Colonic mucosa (tissue), 4 donors: ENCODE measurements at places on chromosomes 5 and 9.

DNA sequence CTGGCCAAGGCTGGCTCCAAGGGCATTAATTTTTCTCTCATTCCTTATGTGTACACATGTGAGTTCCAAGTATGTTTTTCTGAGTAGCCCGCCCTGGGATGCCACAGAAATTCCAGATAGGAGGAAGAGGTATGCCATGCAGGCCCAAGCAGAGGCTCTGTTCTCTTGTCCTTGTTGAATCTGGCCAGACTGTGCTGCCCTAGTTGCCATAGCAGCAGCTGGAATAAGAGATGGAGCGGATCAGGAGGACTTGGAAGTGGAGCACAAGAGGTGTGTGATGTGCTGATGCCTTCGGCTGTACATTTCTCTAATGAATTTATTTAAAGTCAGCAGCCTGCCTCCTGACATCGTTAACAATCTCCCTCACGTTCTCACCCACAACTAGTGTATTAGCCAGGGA is 235.6 kb upstream of the RPS23 start:
- DNase-seq = no peak

DNA sequence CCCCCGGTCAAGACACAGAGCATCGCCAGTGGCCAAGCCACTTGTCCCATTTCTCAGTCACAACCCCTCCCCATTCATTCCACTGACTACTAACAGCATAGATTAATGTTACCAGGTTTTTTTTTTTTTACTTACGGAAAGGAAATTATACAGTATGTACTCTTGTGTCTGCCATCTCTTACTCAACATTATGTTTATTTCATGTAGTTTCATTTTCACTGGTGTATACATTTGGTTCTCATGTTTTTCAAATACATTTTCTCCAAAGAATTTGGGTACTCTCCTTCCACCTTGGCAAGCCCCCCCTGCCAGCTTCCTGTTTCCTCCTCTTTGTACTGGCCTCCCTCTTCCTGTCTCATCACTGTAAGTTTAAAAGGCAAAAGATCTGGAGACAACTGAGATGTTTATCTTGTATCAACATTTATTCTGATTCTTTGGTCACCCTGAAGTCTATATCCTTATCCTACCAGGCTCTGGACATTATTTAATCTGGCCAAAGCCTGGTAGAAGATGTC is 207.3 kb downstream of the SAXO1 start:
- DNase-seq = no peak

GRCh38 chr5:43000111-43000840 is 39.8 kb downstream of the ANXA2R start:
- DNase-seq = no peak

GRCh38 chr5:863244-863805 is 12.5 kb upstream of the ZDHHC11 start:
- DNase-seq = no peak

- no peak for DNase-seq
Measured at GRCh38 chr5:82341325-82341724, 63.2 kb upstream of the RPS23 start.

GRCh38 chr9:22722492-22722891 is 275.9 kb downstream of the DMRTA1 start:
- DNase-seq = no peak

DNA sequence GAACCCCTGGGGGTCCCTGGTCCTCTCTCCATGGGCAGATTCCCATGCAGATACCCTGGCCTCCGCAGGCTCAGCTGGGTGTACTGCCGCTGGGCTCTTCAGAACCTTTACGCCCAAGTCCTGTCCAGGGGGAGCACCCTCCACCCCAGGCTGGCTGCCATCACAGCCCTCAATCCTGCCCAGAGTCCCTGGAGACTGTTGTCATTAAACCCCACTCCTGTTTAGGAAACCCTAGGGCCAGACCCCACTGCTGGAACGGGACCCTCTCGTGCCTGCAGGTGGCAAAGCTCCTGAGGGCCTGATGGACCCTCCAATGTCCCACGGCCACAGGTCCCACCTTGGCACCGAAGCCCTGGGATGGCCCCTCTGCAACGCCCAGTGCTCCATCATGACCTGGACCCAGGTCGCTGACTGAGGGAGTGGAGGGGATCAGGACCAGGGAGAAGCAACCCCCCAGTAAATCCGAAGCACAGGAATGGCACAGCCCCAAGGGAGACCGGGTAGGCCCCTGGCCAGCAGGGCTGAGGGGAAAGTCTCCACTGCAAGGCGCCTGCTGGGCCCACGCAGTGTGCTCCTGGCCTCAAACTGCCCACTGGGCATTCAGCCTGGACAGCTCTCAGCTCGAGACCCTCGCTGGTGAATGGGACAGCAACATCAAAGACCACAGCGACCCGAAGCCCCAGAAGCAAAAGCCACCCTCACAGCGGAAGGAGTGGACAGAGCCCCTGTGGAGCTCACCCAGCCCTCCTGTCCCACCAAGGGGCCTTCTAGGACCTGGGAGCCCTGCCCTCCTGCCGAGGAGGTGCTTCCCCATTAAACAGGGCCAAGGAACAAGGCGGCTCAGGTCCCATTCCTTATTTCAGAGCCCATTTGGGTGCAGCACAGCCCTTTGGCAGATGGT is 8.3 kb downstream of the ZDHHC11B start:
- DNase-seq = peak; percentile 19

- DNase-seq = no peak
Measured at GRCh38 chr9:107862881-107863280, 373.3 kb upstream of the KLF4 start.

DNA sequence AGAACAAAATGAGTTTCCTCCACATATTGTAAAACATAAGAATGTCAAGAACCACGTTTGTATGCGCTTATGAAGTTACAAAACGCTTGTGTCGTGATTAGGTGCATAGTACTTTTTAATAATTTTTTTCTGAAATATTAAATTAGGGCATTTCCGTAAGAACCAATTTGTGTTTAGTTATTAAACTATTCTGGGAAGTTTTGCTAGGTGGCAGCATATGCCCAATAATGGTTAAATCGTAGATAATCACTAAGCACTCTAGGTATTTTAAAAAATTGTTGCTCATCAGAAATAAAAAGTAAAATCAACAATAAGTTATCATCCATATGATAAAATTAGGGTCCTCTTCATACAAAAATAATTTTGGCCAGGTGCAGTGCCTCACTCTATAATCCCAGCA is 5.4 kb downstream of the SRFBP1 start:
- no peak for DNase-seq

DNA sequence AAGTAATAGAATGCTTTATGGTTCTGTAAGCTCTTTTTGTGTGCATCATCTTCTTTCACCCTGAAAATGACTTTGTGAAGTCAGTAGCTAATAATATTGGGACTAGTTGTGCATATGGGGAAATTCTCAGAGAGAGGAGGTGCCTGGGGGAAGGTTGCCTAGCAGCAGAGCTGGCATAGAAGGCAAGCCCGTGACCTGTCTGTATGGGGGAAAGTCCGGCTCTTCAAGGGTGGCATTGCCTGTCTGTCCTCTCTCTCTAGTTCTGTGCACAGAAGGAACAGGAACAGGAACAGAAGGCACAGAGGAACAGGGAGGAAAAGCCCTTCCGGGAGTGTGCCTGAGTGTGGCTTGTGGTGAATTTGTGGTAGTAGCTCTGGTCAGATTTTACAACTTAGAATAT is 33.1 kb downstream of the SH3GL2 start:
- DNase-seq = no peak

DNA sequence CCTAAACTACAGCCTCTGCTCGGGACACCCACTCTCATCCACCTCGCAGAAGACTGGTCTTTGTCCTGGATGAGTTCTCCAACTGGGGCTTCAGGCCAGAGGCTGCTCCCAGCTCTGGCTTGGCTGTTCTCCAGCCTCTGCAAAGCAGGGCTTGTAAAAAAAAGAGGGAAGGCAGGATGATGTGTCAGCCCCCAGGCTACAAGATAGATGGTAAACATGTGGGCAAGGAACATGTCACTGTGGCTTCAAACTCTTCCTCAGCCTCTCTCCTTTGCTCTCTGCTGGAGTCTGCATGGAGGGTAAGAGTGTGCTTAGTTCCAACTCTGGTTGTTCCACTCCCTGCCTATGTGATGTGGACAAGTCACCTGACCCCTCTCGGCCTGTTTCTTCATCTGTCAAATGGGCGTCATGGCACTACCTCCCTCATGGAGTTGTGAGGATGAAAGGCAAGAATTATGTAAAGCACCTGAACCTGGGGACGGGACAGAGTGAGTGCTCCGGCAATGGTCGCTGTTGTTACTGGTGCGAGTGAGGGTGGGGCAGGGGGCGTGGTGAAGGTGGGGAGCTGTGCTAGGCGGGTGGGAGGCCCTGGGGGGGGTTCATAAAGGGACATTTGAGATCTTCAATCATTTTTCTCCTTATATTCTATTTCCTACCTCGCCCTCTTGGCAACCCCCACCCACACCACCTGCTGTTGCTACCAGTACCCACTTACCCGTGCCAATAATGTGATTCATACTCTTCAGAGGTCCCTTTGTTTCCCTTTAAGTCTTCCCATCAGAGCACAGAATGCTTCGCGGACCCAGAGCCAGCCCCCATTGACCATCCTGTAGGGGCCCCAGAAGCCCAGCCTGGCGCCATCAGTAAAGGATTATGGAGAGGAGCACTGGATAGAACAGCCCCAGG is 6.8 kb upstream of the ZNF79 start:
- DNase-seq = no peak

DNA sequence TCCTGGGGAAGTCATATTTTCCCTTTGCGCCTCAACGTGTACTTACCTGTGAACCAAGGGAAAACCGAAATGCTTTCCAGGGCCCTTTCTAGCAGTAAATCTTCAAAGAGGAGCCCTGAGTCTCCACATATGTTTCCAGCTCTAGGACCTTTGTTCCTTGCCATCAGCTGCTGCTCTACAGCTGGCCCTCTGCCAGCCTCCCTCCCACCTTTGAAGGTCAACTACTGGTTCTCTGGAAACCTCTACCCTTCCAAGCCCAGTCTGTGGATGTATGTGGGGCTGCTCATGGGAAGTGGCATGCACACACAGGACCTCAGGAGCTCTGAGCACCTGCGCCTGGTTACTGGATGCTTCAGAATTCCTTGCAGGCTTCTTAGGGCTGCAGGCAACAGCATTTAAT is 117.2 kb downstream of the PSD2 start:
- DNase-seq = no peak

DNA sequence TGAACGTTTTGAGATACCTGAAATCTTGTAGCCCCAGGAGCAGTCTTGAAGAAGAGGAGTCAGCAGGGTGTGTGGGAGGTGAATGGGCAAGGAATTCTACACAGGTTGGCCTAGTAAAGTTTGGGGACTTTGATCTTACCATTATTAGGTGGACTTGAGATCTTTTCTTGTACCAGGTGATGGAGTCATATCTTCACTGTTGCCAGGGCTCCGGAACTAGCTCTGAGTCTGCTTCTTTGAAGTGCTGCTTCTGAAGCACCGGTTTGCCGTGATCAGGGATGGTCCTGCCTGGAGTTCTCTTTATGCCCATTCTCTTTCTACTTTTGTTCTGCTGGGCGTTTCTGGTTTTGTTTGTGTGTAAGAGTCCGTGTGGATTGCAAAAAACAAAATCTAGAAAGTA is 27.4 kb downstream of the RCL1 start:
- DNase-seq = no peak

- no peak for DNase-seq
Measured at GRCh38 chr5:17511775-17512325, 6.3 kb upstream of the TAF11L3 start.

GRCh38 chr9:97412626-97413385 is 910 bp downstream of the TDRD7 start:
- peak; percentile 62 for DNase-seq

DNA sequence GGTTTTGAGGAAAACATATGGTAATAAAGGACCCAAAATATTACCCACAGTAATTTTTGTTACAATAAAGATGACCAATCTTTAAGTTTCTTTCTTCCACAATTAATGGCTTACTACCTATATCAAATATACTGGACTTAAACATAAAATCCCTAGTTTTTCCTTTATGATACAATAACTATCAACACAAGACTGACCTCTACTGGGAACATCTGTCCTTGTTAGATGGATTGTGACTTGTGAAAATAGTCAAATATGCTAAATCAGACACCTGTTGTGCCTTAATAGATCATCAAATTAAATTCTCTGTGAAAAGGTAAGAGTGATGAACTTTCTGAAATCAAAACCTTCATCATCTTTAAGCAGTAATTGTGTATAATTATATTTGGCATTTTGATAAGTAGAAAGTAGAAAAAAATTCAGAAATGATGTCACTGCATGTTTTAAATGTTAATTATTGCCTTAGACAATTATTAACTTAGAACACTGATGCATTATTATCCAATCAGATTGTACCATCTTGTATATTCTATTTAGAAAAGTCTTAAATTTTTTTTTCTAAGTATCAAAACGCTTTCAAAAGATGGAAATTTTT is 113.6 kb downstream of the DEPDC1B start:
- DNase-seq = no peak
